ENCODE measurements at places on chromosomes 5 and 9.

DNA sequence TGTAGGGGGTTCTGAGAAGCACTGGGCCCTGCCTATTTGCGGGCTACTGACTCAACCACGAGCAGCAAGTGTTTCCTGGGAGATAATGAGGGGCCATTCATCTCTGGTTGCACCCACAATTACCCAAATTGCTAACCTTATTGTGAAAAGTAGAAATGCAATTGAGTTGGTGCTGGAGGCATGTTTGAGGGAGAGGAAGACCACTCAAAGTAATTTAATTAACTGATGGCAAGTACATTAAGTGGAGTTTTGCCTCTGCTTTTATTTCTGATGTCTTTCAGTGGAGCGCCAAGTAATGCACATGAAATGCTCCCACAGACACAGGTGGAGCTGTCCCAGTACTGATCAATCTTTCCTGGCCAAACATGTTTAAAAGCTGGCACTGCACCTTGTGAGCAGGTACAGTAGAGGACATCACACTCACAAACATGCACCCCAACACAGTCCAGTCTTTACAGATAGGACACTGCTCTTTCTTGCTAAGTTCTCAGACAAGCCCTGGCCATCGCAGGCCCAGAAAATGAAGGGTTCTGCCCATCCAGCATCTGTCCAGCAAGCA, 195.4 kb downstream of the HSPA4 start:
- DNase-seq, result no peak

DNA sequence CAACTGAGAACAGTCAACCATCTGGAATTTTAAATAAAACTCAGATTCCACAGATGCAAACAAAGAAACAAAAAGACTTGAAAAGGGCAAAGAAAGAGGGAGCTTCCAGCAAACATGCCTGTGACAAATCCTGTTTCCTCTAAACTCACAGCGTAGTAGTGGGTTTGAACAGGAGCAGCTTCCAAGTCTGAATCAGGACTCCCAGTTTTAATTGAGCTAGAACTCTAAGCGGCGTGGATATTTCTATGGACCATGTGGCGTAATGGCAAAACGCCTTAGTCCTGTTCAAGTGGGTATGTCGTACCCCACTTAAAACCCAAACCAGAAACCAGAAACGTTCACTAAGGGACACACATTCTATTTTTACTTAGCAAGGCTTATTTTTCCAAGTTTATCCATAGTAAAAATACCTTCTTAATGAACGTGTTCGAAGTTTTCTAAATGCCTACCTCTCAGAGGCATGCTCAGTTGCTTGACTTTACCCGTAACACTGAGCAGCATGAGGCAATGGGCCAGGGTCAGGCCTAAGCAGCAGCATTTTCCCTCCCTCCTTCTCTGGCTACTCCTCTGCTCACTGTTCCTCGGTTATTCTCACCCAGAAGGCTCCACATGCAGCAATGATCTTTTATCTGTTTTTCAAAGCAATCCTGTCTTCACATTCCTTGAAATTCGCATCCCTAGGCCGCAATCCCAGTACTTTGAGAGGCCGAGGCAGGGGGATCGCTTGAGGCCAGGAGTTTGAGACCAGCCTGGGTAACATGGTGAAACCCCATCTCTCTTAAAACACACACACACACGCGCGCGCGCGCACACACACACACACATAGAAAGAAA, 77.9 kb downstream of the FNBP1 start:
- no peak for DNase-seq

GRCh38 chr5:7478459-7478858, 82.5 kb downstream of the ADCY2 start:
- DNase-seq, result no peak

- DNase-seq, result no peak
These were observed 40.6 kb upstream of the DMRTA1 start for GRCh38 chr9:22405869-22406659.

DNA sequence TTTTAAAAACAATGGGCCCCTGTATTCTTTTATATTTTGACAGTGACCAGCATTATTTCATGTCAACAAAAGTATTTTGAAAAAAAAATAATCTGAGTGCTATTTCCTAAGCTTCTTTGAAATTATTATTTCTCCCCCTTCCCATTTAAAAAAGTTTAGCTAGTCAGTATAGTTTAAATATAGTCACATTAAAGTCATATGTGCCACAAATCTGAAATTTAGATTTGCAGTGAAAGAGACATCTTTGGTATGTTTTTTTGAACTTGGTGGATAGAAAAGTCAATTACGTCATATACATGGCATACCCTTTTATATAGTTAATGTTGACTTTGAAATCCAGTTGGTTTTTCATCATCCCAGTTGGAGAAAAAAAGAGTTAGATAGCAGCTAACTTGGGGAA, 297.0 kb downstream of the CCDC171 start:
- DNase-seq, result no peak

DNA sequence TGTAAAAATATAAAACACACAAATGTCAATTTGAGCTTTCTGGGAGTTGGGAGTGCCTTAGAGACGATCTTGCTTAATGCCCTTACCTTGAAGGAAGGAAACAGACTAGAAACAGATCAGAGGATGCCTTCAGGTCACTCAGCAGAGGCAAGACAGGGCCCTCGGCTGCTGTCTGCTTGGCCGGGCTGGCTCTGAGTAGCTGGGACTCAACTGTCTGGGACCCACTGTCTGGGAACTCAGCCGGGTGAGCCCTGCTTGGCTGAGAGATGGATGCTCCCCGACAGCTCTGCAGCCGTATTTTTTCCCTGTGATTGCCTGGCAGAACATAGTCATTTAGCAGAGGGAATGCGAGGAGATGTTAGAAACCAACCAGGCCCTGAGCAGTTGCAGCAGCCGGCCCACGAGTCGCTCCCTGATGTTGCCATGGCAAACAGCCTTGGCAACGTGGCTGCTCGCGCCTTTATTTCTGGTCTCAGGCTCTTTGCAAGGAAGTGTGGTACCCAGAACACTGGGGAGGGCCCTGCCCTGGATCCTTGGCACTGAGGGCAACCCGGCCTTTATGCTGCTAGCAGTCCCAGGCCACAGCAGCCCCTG, 10.9 kb downstream of the PPARGC1B start:
- DNase-seq, result no peak

- no peak for DNase-seq
These were observed 4.0 kb upstream of the ADAMTS16 start for GRCh38 chr5:5135957-5136676.

- no peak for DNase-seq
These were observed 13.2 kb downstream of the SEMA4D start for GRCh38 chr9:89484475-89485404.

DNA sequence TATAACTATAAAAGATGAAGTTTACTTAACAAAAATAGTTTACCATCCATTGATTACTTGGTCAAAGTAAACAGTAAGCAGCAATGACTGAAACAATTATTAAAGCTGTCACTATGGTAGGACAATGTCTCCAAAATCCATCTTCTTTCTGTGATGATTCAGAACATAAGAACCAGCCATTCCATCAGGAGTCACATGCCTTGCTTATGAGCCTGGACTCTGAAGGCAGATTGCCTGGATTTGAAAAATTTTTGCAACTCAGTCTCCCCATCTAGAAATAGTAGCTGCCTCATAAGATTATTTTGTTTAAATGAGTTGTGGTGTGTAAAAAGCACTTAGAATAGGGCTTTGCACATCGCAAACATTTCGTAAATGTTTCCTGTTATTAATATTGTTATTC, 136.2 kb downstream of the LIFR start:
- no peak for DNase-seq

GRCh38 chr5:146409054-146409671, 38.0 kb upstream of the TCERG1 start:
- no peak for DNase-seq

DNA sequence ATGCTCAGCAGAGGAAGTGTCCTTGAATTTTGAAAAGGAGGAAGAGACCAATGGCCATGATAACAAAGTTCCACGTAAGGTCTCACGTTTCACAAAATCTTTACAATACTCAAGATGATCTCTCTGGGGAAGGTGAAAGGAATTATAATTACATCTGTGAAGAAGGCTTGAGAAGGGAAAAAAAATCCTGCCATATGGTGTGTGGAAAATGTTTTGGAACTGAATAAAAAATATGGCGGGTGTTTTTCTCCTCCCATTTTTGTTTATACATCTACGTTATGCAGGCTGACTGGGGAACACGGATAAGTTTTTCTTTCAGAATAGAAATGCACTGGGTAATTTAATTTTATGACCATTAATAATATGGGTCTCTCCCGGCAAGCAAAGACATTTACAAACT, 425.6 kb upstream of the BRINP1 start:
- DNase-seq, result no peak

GRCh38 chr9:88646539-88647300, 111.7 kb downstream of the NXNL2 start:
- DNase-seq, result no peak

DNA sequence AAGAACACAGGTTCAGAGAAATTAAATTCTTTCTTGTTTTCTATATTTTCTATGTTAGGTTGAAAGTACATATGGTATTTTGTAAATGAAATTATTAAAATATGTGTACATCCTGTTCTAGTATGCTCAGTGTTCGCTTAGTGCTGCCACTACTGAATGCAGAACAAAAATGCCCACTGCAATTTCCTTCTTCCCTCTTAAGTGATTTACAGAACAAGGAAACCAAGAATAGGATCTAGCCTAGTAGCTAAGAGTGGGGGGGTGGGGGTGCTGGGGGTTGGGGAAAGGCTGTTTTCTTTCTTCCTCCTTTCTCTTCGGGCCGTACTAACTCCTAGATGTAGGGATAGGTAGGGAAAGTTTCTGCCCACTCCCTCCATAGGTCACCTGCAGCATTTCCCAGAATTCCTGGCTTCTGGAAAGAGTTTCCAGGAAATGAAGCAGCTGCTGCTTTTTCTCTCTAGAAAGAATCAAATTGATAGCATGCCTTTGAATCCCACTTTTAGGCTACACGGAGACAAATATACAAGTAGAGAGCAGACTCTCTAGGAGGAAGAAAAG, 15.7 kb downstream of the SPATA9 start:
- no peak for DNase-seq

GRCh38 chr5:58076483-58077257, 383.2 kb downstream of the PLK2 start:
- DNase-seq, result no peak

GRCh38 chr5:155953335-155953734, 373.6 kb upstream of the SGCD start:
- DNase-seq, result no peak

GRCh38 chr9:36765468-36766341, 193.0 kb downstream of the MELK start:
- peak; percentile 66 for DNase-seq

GRCh38 chr9:99998266-99998665, 91.8 kb downstream of the STX17 start:
- DNase-seq, result no peak

DNA sequence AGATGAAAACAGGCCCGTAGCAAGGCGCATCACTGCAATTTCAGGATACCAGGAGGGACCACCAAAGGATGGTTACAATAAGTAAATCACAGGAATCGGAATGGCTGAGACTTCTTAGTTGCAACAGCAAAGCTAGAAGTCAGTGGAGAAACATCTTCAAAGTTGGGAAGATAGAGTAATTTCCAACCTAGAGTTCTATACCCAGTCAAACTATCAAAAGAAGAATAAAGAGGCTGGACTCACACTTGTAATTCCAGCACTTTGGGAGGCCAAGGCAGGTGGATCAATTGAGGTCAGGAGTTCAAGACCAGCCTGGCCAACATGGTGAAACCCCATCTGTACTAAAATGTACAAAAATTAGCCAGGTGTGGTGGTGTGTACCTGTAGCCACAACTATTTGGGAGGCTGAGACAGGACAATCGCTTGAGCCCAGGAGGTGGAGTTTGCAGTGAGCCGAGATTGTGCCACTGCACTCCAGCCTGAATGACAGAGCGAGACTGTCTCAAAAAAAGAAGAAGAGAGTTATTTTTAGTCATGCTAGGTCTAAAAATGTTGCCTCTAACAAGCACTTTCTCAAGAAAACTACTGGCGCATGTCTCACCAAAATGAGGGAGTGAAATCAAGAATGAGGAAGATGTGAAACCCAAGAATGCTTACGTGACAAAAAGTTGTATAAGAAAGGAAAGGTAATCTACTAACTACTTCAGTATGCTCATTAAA, 267.7 kb downstream of the DENND1A start:
- no peak for DNase-seq

- no peak for DNase-seq
These were observed 33.6 kb downstream of the WWC1 start for GRCh38 chr5:168324859-168325630.

GRCh38 chr9:406886-407654, 192.4 kb downstream of the DOCK8 start:
- no peak for DNase-seq

DNA sequence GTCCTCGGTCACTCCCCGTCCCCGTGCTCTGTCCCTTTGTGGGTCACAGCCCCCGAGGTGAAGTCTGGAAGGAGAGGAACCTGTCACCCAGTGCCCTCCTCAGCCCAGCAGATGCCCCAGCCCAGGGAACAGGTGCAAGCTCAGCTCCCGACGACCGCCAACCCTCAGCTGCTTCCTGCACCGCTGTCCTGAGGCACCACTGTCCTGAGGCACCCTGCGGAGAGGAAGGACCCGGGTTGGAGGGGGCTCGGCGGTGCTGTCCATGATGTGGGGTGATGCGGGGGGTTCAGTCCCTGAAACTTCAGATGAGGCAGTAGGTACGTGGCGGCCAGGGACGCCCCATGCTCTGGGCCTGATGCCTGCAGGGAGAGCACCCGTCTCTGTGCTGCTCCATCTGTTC, 81.4 kb downstream of the COL5A1 start:
- DNase-seq, result no peak

Measured in stimulated activated CD8-positive, alpha-beta memory T cell treated with anti-CD3 and anti-CD28 coated beads, Interleukin-4, amount 100 ng/mL, for 1 hour (primary cell).